GM04503 (cell line): ENCODE measurements at places on chromosomes 4 and X.

- DNase-seq, result no peak
Measured at GRCh38 chr4:13678186-13678924, 50.8 kb upstream of the BOD1L1 start.

DNA sequence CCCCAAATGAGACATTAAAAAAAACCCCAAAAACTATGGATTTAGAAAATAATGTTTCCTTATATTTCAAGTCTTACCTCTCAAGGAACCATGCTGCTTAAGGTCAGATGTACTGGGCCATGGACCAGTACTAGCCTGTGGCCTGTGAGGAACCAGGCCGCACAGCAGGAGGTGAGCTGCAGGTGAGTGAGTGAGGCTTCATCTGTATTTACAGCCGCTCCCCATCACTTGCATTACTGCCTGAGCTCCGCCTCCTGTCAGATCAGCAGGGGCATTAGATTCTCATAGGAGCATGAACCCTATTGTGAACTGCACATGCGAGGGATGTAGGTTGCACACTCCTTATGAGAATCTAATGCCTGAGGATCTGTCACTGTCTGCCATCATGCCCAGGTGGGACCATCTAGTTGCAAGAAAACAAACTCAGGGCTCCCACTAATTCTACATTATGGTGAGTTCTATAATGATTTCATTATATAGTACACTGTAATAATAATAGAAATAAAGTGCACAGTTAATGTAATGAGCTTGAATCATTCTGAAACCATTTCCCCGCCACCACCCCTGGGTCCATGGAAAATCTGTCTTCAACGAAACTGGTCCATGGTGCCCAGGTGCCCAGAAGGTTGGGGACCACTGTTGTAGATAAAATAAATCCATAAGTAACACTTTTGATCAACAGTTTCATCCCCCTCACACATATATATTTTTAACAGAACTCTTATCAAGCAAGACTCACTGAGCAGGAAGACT, 105.3 kb upstream of the CBR4 start:
- DNase-seq, result no peak

DNA sequence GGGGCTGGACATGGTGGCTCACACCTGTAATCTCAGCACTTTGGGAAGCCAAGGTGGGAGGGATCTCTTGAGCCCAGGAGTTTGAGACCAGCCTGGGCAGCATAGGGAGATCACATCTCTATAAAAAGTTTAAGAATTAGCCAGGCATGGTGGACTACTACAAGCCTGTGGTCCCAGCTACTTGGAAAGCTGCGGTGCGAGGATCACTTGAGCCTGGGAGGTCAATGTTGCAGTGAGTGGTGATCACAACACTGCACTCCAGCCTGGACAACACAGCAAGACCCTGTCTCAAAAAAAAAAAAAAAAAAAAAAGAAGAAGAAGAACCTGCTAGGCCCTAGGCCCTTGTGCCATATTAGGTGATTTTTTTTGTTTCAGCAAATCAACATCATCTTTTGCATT, 12.2 kb downstream of the SRD5A3 start:
- DNase-seq, result no peak

DNA sequence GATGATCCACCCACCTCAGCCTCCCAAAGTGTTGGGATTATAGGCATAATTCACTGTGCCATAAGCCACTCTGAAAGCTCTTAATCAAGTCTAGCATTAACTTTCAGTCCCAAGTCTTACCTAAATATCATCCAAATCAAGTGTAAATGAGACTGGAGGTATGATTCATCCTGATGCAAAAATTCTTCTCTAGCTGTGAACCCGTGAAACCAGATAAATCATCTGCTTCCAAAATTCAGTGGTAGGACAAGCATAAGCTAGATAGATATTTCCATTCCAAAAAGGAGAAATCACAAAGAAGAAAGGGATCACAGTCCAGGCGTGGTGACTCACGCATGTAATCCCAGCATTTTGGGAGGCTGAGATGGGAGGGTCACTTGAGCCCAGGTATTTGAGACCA, 8.8 kb upstream of the TBC1D25 start:
- DNase-seq, result no peak

DNA sequence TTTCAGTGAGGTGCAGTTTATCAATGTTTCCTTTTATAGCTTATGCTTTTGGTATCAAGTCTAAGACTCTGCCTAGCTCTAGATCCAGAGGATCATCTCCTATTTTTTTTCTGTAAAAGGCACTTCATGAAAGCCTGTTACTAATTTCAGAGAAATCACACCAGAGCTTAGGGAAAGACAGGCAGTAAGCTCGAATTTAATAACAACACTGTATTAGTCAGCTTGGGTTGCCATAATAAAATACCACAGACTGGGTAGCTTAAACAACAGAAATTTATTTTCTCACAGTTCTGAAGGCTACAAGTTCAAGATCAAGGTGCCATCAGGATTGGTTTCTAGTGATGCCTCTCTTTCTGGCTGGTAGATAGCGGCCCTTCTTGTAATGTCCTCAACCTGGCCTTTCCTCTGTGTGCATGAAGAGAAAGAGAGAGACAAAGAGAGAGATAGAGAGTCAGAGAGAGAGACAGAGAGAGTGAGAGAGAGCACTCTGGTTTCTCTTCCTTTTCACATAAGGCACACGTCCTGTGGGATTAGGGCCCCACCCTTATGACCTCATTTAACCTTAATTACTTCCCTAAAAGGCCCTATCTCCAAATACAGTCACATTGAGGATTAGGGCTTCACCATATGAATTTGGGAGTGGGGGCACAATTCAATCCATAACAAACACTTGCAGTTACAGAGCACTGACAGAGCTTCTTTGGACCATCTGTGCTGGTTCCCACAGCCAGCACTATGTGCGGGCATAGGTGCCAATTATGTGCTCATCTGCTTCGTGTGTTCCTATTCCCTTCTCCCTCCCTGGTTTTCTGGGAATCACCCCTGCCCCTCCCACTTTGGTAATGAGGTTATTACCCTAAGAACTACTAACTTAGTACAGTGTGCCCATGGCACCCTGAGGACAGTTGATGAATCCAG, 114.8 kb upstream of the MED14 start:
- no peak for DNase-seq

DNA sequence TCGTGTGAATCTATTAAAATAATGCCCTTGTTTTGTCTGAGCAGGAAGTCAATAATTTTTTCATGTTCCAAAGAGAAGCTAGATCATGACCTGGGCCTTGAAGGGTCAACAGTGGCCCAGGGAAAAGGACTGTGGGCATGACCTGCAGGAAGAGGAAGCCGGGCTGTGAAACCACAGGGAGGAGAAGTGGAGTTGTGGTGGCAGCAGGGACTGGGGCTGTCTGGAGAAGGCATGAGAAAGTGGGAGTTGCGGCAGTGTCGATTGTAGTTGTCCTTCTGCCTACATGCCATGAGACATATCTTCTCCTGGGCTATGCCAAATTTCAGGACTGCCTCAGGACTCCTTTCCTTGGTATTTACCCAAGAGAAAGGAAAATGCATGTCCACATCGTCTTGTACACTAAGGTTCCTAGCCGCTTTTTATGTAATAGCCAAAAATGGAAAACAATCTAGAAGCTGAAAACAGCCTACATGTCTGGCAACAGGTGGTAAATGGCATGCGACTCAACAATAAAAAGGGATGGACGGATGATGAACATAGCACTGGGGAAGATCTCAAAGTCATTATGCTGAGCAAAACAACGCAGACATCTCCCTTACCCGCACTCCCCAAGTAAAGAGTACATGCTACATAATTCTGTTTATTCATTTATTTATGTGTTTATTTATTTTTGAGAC, 13.6 kb upstream of the PTTG2 start:
- DNase-seq, result no peak

- no peak for DNase-seq
Measured at GRCh38 chrX:22968494-22968893, 31.3 kb upstream of the DDX53 start.

- DNase-seq, result no peak
Measured at GRCh38 chr4:186553717-186554116, 1.6 kb downstream of the MTNR1A start.
